ENCODE measurements at places on chromosomes 1 and 21.

GRCh38 chr1:151314137-151314875, 12.9 kb downstream of the PI4KB start:
- no peak for DNase-seq

GRCh38 chr1:243256590-243256989, 749 bp downstream of the SDCCAG8 start:
- no peak for DNase-seq

GRCh38 chr21:15752763-15753407, 23.1 kb downstream of the USP25 start:
- no peak for DNase-seq

GRCh38 chr1:184577319-184577718, 177.3 kb downstream of the EDEM3 start:
- no peak for DNase-seq

GRCh38 chr1:32241001-32241763, 5.8 kb upstream of the FAM167B start:
- DNase-seq, result no peak

DNA sequence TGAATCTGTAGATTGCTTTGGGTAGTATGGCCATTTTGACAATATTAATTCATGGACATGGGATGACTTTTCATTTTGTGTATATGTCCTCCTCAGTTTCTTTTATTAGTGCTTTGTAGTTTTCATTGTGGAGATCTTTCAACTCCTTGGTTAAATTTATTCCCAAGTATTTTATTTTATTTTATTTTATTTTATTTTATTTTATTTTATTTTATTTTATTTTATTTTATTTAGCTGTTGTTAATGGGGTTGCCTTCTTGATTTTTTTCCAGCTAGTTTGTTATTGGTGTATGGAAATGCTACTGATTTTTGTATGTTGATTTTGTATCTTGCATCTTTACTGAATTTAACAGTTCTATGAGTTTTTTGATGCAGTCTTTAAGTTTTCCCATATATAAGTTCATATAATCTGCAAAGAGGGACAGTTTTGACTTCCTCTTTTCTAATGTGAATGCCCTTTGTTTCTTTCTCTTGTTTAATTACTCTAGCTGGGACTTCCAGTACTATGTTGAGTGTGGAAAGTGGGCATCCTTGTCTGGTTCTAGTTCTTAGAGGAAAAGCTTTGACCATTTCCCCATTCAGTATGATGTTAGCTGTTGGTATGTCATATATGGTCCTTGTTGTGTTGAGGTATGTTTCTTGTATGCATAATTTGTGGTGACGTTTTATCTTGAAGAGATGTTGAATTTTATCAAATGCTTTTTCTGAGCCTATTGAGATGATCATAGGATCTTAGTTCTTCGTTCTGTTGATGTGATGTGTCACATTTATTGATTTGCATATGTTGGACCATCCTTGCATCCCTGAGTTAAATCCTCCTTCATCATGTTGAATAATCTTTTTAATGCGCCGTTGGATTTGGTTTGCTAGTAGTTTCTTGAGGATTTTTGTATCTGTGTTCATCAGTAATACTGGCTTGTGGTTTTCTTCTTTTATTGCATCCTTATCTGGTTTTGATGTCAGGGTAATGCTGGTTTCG, 14.3 kb downstream of the CEPT1 start:
- DNase-seq, result no peak

DNA sequence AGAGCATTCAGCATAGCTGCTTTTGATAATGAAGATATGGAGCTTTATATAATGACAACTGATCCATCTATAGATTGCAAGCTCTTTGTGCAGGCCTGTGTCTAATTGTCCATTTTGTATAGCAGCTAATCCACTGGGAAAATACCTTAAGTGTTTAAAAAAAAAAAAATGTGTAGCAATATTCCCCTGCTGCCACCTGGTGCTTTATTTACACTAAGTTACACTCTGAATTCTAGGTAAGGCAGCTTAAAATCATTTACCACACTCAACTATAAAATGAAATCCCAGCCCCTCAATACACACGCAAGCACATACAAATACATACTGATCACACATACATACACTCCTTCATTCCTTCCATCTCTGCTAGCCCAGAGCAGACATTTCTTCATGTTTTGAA, 49.1 kb upstream of the BCL9 start:
- DNase-seq, result no peak

DNA sequence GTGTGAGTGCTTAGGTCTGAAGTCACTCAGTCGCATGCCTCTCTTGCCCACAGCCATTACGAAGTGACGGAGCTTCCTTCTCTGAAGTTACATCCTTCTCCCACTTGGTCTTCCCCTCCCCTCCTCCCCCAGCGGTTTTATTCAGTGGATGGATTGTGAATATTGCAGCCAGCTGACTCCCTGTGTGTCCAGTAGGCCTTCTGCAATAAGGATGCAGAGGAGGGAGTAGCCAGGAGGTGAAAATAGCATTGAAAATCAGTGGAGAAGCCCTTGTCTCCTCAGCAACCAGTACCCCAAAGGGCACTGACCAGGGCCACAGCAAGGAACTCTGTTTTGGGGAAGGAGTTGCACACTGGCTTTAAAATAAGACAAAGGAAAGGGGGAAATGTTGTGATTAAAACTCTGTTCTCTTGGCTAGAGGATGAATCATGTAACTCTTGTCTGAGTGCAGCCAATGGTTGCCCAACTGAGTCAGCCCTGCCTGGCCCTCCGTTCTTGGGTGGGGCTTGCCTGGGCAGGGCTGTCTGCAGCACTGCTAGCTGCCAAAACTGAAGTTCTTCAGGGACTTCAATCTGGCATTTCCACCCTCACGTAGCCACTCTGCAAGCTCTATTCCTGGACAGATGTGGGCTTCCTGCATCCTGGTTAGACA, 4.3 kb downstream of the S100A10 start:
- DNase-seq, result peak; percentile 40

DNA sequence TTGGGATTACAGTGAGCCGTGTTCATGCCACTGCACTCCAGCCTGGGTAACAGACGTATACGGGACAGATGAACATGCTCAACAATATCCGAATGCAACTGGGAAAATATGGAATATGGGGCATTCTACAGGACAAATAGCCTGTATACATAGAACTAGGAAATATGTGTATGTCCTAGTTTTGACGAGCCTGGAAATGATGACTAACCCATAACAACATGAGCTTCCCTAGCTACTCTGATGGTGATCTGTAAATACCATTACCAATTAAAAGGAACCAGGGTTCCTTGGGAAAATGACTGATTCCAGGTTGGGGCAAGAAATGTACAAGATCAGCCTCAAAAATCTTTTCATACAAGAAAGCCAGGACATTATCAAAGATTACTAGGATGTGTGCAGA, 42.8 kb upstream of the ARTN start:
- DNase-seq, result no peak
